NCI-H2171 treated with DMSO at 0.1 percent for 48 hours (cell line): ENCODE measurements at places on chromosomes 7 and 10.

DNA sequence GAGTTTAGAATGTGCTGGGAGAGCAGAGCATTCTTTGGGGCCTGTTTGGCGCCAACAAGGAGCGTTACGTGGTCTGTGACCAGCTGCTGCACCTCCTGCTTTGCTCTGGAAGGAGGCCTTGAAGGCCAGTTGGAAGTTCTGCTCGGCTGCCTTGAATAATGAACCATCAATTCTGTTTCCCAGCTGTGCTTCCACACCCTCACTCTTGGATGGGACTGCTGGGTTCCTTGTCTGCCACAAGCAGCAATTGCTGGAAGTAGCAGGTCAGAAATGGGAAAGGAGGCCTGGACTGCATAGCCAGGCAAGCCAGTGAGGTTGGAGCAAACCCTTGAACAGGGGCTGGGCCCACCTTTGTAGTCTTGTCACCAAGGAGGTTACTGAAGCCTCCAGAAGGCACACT is 86.6 kb upstream of the INSYN2A start:
- peak; percentile 51 for DNase-seq

DNA sequence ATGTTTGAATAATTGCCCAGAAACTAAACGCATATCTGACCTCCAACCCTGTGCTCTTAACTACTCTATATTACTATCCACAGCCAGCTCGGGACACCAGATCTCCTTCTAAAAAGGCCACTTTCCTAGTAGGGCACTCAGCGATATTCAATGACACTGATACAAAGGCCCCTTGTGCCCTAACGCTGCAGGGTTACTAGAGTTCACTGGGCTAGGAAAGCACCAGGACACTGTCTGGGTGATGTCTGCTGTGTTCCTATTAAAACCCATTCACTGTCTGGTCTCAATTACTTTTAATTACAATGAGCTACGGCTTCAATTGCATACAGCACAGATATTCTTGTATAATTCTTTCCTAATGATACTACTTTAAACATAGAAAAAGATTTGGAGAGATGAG is 91.7 kb downstream of the SORCS1 start:
- no peak for DNase-seq

GRCh38 chr10:51860257-51860656 is 160.9 kb upstream of the CSTF2T start:
- DNase-seq: no peak

DNA sequence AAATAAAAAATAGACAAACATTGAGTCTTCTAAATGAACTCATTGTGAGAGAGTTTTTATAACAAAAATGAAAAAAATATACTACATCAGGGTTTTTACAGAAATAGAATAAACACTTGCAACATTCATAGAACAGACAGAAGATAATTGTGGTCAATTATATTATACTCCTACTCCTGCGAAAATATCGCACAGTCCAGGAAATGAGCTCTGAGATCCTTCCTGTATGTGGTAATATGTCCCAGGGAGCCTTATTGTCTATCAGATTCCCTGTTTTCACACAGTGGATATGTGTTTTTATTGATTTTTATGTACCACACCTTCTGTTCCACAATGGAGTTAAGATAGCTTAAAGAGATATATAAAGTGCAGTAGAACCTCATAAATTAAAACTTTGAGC is 27.5 kb upstream of the RELN start:
- DNase-seq: no peak

- DNase-seq: no peak
Observed at GRCh38 chr10:112361951-112362751, 11.8 kb upstream of the ACSL5 start.

DNA sequence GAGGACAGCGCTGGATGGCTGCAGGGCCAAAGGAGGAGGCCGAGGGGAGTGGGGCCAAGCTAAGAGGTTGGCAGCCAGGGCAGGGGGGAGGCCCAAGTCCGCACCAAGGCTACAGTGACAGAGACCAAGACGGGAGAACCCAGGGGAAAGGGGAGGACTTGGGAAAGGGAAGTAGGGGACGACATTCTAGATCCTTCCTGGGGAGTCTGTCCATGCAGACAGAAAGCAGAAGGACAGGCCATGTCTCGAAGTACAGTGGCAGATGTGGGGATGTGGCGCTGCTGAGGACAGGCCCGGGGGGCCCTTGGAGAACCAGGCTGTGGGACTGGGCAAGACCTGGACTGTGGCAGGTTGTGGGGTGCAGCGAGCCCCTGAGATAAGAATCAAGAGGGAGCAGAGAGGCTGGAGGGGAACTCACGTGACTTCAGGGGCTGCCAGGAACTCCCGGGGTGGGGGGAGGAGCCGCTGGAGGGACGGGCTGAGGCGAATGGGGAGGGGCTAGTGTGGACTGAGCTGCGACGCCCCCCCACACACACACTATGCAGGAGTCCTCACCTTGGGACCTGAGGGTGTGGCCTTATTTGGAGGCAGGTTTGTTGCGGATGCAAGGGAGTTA is 68.5 kb upstream of the TNRC18 start:
- peak; percentile 45 for DNase-seq

GRCh38 chr10:5563321-5563961 is 38.7 kb downstream of the CALML3 start:
- DNase-seq: no peak

GRCh38 chr7:16630654-16631053 is 14.9 kb downstream of the ANKMY2 start:
- no peak for DNase-seq

- DNase-seq: peak; percentile 16
Observed at GRCh38 chr10:60942788-60943315, 1.1 kb downstream of the RHOBTB1 start.

DNA sequence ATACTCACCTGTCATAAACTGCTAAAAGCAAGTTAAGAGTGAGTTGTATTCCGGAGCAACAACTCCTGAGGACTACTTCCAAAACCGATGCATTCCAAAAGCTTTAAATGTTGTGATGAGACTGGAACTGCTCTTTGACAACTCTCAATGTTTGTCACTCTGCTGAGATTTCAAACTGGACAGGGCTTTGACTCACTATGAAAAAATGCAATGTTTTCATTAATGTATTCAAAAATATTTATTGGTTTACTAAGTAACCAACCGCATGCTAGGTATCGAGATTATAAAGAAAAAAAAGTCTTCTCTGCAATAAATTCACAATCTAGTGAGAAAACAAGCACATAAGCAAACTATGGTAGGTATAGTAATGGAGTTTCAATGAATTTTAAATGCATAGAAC is 107.9 kb upstream of the GNAI1 start:
- no peak for DNase-seq

- no peak for DNase-seq
Observed at GRCh38 chr10:122343135-122343800, 31.2 kb upstream of the PLEKHA1 start.

DNA sequence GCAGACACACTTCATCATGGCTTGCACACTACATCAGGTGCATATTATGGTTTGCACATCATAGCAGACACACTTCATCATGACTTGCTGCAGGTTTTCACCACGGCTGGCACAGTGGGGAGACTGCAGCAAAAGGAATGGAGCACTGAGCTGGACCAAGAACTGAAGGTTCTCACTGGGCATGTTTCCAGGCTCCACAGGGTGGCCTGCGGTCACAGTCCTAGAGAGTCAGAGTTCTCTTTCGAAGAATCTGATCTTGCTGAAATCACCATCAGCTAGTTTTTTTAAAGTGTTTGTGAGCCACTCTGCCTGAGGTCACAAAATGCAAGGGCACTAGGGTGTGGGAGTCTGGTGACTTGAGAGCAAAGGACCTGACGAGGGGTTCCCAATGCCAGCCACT is 140.4 kb upstream of the NPY start:
- DNase-seq: no peak

DNA sequence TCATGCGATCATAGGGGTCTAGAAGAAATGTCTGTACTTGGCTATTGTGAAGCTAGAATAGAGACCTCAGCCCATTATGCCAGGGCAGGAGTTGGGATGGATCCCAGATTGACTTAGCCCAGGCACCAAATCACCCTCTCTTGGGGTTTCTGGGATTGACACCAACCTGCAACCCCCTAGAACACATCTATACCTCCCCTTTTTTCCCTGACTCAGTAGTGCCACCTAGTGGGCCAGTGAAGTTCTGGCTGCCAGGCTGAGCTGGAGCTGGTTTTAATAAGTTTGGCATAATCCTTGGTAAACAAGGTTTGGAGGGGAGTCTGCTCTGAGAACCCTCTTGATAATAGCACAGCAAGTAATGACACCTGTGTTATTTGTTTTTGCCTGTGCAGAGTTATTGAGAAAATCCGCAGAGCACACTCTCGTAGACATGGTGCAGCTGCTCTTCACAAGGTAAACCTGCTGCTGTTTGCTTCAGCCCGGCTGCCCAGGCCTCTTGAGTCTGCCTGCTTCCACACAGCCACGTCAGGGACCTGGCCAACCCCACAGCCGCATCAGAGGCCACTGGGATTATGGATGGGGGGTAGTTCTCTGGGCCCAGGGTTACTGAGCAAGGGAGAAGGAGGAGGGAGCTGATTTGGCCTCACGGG is 43.3 kb upstream of the NFKB2 start:
- DNase-seq: peak; percentile 49

DNA sequence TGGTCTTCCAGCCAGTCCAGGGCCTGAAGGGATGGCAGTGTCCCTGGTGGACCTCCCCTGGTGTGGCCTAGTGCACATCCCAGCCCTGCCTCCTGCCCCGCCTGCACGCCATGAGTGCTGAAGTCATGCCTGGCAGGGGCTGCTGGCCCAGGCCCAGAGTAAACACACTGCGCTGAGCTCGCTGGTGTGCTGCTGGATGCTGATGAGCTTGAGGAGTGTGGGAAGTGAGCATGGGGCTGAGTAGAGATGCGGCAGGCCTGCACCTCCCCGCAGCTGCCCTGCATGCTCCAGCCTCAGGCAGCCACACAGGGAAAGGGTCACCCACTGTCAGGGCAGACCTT is 43.2 kb downstream of the HTRA1 start:
- no peak for DNase-seq

GRCh38 chr10:124106241-124106879 is 13.0 kb upstream of the CHST15 start:
- no peak for DNase-seq

- no peak for DNase-seq
Observed at GRCh38 chr10:77906951-77907421, 19.6 kb downstream of the DLG5 start.

DNA sequence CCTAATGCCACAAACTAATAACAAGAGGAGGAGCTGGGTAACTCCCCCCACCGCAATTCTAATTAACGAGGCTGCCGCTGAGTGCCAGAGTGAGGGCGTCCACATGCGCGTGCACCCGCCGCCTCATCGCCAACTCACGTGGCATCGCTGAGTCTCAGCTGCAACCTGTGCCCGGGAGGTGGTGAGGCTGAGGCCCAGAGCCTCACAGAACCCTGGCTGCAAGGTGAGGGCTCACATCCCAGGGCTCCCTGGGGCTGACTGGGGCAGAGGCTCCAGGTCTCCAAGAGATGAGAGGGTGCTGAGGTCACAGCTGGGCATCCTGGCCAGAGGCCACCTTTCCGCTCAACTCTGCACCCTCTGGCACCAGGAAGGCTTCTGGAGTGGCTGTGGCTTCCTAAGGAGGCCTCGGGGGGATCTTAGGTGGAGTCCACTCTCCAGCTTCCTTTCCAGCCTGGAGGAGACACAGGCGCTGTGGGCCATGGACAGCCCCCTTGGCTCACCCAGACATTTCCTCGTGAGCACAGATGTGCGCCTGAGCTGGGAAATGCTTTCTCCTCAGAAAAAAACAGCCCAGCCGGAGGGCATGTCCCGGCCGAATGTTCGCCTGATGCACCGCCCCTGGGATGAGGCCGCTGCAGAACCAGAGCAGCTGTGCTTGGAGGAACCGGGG is 242.6 kb downstream of the MAD1L1 start:
- no peak for DNase-seq

- no peak for DNase-seq
Observed at GRCh38 chr7:57203161-57203791, 71.0 kb upstream of the ZNF479 start.

DNA sequence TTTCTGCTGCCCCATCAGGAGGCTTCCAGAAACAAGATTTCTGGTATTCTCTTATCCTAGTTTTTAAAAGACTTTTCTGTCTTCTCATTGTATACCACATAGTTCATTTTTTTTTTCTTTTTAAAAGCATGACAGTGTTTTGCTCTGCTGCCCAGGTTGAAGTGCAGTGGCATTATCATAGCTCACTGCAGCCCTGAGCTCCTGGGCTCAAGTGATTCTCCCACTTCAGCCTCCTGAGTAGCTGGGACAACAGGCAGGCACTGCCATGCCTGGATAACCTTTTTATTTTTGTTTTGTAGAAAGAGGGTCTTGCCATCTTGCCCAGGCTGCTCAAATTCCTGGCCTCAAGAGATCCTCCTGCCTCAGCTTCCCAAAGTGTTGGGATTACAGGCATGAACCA is 757.6 kb downstream of the MAGI2 start:
- no peak for DNase-seq

DNA sequence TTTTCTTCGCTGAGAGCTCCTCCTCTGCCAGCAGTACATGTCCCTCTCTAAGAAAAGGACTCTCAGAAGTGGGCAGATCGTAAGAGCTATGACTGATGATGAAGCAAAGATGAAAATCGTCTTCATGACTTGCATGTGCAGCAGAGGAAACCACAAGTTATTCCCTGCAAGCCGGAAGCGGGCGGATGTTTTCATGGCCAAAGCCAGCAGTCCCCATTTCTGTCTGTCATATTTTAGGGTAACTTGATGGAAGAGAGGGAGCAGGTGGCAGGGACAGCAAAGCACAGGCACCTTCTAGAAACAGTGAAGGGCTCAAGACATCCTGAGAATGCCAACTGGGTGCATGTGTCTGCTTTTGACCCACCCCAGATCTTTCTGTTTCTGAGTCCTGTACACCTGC is 19.9 kb downstream of the KLF6 start:
- no peak for DNase-seq
